ENCODE measurements at places on chromosomes 4 and X.

DNA sequence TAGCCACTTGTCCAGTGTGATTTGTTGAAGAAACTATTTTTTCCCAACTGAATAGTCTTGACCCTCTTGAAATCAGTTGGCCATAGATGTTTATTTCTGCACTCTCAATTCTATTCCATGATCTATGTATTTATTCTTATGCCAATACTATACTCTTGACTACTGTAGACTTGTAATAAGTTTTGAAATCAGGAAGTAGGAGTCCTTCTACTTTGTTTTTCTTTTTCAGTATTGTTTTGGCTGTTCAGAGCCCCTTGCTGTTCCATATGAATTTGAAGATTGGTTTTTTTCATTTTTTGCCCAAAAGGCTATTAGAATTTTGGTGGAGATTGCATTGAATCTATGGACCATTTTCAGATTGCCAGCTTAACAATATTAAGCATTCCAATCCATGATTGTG, 10.2 kb downstream of the SAP30 start:
- no peak overlapping the region for H3K27ac ChIP-seq
- no peaks in the 10 kb centered on the region for H3K36me3 ChIP-seq
- no peak for DNase-seq

- no peaks in the 10 kb centered on the region for H3K36me3 ChIP-seq
- no peak overlapping the region for H3K4me3 ChIP-seq
- no peak overlapping the region for H3K27ac ChIP-seq
- no peaks in the 10 kb centered on the region for H3K27me3 ChIP-seq
These were observed 457.6 kb downstream of the KCTD8 start for GRCh38 chr4:43990963-43991362.

- no peaks in the 10 kb centered on the region for H3K27me3 ChIP-seq
- H3K4me3 ChIP-seq = no peak overlapping the region
- H3K27ac ChIP-seq = peak overlapping the region; percentile 6
- DNase-seq = no peak
- peaks cover 39% of the 10 kb centered on the region for H3K4me1 ChIP-seq
These were observed 19.6 kb downstream of the FAT1 start for GRCh38 chr4:186704057-186704456.

DNA sequence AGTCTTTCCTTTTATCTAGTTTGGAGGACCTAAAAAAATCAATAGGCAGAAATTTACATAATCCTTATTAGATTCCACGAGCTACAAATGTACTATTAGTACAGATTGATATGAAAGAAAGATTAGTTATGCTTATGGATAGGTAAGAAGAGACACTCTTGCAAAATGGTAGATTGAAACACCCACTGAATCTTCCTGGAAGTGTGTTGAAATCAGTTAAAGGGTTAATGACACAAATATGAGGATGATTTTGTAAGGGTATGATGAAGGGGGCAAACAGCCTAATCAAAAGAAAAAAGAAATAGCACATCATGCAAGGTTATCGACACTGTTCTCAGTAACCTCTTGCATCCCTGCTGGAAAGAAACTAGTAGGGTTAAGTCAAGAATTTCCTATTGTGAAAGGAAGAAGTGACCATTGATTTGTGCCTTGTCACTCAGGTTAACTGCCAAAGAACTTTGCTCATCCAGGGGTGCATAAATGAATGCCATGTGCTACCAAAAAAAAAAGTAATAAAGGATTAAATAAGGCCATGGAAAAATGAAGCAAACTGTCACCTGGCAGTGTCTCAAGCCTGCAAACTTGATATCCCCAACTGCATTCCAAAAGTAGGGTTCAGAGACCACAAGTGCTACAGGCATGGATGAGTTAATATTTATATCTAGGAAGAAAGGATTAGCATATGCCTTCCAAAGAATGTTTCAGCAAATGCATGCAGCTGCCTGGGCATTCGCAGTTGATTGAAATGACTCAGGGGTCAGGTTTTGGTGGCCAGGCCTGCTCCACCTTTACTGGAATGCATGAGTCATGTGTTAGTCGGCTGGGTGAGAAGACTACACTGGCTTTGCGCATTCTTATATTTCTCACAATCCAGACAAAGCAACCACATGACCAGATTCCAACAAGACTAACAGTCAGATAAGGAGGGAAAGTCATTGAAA, 78.3 kb upstream of the ATXN3L start:
- H3K27me3 ChIP-seq = peaks cover 11% of the 10 kb centered on the region
- DNase-seq = peak; percentile 98

GRCh38 chr4:158729716-158730559, 6.7 kb upstream of the PPID start:
- H3K27ac ChIP-seq = no peak overlapping the region
- peaks cover 55% of the 10 kb centered on the region for H3K27me3 ChIP-seq
- H3K4me1 ChIP-seq = no peaks in the 10 kb centered on the region
- no peaks in the 10 kb centered on the region for H3K36me3 ChIP-seq

- no peak overlapping the region for H3K4me3 ChIP-seq
- H3K4me1 ChIP-seq = no peaks in the 10 kb centered on the region
- no peaks in the 10 kb centered on the region for H3K36me3 ChIP-seq
- H3K27ac ChIP-seq = no peak overlapping the region
These were observed 24.9 kb downstream of the ARL9 start for GRCh38 chr4:56530269-56531148.

DNA sequence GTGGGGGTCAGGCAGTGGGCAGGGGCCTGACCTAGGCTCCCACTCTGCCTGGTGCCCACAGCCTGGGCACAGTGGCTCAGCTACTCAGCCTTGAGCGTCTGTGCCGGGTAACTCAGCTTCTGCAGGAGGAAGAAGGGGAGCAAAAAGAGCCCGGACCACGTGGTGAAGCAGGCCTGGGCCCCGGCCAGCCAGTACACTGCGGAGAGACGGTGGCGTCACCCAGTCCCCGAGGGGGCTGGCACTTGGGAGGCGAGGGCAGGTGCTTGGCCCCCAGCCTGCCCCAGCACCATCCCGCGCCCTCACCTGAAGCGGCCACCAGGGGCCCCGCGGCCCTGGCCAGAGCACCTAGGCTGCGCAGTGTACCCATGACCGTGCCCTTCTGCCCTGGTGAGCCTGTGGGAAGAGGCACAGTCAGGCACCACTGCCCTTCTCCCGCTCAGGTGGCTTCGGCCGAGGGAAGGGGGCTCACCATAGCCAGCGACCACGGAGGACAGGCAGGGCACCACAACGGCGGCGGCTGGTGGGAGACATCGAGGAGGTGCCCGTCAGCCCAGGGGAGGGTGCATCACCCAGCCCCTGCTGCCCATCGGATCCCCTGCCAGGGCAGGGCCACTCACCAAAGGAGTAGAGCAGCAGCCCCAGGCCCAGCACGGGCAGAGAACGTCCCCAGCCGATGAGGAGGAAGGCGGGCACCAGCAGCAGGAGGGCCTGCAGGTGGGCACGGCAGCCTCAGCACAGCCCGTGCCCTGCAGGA, 32.3 kb downstream of the NOP14 start:
- peaks cover 11% of the 10 kb centered on the region for H3K4me1 ChIP-seq
- no peak overlapping the region for H3K27ac ChIP-seq
- no peak overlapping the region for H3K4me3 ChIP-seq
- no peaks in the 10 kb centered on the region for H3K27me3 ChIP-seq

GRCh38 chrX:150919401-150919800, 20.9 kb upstream of the CD99L2 start:
- DNase-seq = no peak
- H3K27ac ChIP-seq = no peak overlapping the region
- no peaks in the 10 kb centered on the region for H3K36me3 ChIP-seq

- no peaks in the 10 kb centered on the region for H3K36me3 ChIP-seq
- H3K27ac ChIP-seq = peak overlapping the region; percentile 93
- H3K27me3 ChIP-seq = no peaks in the 10 kb centered on the region
- peaks cover 37% of the 10 kb centered on the region for H3K4me1 ChIP-seq
These were observed 189.2 kb downstream of the SHROOM3 start for GRCh38 chr4:76624241-76624681.

- H3K27ac ChIP-seq = no peak overlapping the region
- H3K36me3 ChIP-seq = no peaks in the 10 kb centered on the region
- no peak for DNase-seq
- no peaks in the 10 kb centered on the region for H3K27me3 ChIP-seq
- H3K4me3 ChIP-seq = no peak overlapping the region
- H3K4me1 ChIP-seq = peaks cover 42% of the 10 kb centered on the region
These were observed 30.4 kb downstream of the SULT1B1 start for GRCh38 chr4:69730002-69730401.

Data from MCF 10A (cell line).